ENCODE measurements at places on chromosomes 1 and 21. TPM values are rescaled to one million over a fixed set of nuclear protein-coding genes. Genes with fewer than 3 reads are reported as not detected.
A peak's percentile ranks its signal among the peaks of the same experiment; 100 is the strongest.

GRCh38 chr1:117611894-117612483, 6.1 kb downstream of the TENT5C start:
- no peak overlapping the region for H3K27ac ChIP-seq
- no peaks in the 10 kb centered on the region for H3K27me3 ChIP-seq
- H3K36me3 ChIP-seq: no peaks in the 10 kb centered on the region

GRCh38 chr1:39159224-39160036, 45.1 kb upstream of the MACF1 start:
- no peak overlapping the region for H3K4me3 ChIP-seq
- peaks cover 42% of the 10 kb centered on the region for H3K4me1 ChIP-seq
- no peak for DNase-seq
- H3K36me3 ChIP-seq: no peaks in the 10 kb centered on the region

DNA sequence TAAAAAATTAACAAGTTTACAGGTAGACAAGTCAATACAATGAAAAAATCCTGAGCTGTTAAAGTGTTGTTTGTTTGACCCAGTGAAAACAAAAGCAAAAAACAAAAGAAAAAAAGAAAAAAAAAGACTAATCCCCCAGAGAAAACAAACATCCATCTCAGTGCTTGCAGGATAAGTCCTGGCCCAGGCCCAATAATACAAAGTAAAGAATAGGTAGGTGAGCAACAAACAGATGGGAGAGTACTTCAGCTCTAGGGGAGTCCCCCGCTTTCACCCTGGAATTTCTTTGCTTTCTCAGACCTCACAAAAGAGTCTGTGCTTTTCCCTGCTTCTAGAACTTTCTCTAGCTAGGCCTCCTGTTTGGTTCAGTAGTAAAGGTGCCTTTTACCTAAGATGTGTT, 70.3 kb downstream of the ABCA4 start:
- no peaks in the 10 kb centered on the region for H3K36me3 ChIP-seq
- H3K27me3 ChIP-seq: no peaks in the 10 kb centered on the region
- no peak for DNase-seq
- H3K4me1 ChIP-seq: peaks cover 2% of the 10 kb centered on the region
- no peak overlapping the region for H3K27ac ChIP-seq

GRCh38 chr1:147084273-147085096, 87.8 kb downstream of the PRKAB2 start:
- H3K27ac ChIP-seq: peak overlapping the region; percentile 41
- H3K27me3 ChIP-seq: peaks cover 42% of the 10 kb centered on the region
- H3K4me1 ChIP-seq: peaks cover 8% of the 10 kb centered on the region
- H3K36me3 ChIP-seq: no peaks in the 10 kb centered on the region
- peak; percentile 73 for DNase-seq
- H3K4me3 ChIP-seq: peak overlapping the region; percentile 71

GRCh38 chr1:245693116-245693793, 538.5 kb downstream of the KIF26B start:
- no peak for DNase-seq
- no peak overlapping the region for H3K27ac ChIP-seq
- H3K4me1 ChIP-seq: no peaks in the 10 kb centered on the region
- no peaks in the 10 kb centered on the region for H3K27me3 ChIP-seq

- H3K27me3 ChIP-seq: no peaks in the 10 kb centered on the region
- DNase-seq: no peak
- H3K27ac ChIP-seq: no peak overlapping the region
- no peaks in the 10 kb centered on the region for H3K4me1 ChIP-seq
- H3K36me3 ChIP-seq: no peaks in the 10 kb centered on the region
- H3K4me3 ChIP-seq: no peak overlapping the region
Observed at GRCh38 chr1:233520261-233521191, 93.4 kb upstream of the KCNK1 start.

DNA sequence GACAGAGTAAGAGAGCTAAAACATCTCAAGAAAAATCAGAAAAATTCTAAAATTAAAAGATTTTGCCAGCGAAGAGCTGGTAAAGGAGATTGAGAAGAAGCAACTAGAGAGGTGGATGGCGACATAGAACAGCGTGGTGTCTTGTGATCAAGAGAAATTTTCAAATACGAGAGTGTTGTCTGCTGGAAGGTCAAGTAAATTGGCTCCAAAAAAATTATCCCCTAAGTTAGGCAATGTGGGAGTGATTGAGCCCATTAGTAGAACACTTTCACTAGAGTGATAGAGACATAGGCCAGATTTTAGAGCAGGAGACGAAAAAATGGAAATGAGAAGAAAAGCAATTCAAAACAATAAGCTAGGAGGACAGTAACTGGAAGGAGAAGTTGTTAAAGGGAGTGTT, 94.3 kb upstream of the MPC2 start:
- no peaks in the 10 kb centered on the region for H3K36me3 ChIP-seq
- H3K4me1 ChIP-seq: no peaks in the 10 kb centered on the region
- no peak for DNase-seq

The ZC3H11A gene
- 106 TPM for total RNA-seq

The GNG12 gene
- 82.8 TPM for total RNA-seq

The APOBEC4 gene
- not detected for total RNA-seq

The FAM177B gene
- total RNA-seq: 1.1 TPM

The MTARC1 gene
- total RNA-seq: 9.5 TPM

Measured in adrenal gland (tissue), 19 donors.